ENCODE measurements at places on chromosomes 11 and 22.

DNA sequence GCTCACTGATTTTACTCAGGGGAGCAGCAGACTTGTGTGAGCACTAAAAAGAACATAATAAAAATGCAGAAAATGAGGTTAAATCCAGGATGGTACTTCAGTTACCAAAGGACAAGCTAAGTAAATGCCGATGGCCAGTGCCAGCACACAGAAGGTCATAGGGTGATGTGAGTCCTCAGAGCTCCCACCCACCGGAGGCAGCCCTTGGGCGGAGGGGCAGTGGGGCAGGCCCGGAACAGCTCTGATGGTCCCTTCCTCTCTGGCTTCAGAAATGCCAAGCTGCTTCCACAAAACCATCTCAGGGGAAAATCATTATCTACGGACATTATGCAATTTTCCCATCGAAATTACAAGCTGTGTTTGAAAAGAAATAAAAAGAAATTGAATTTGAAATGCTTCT, 124.5 kb downstream of the RRAS2 start:
- no peak for DNase-seq

- DNase-seq = peak; percentile 49
Measured at GRCh38 chr11:133163463-133164419, 368.6 kb downstream of the OPCML start.

DNA sequence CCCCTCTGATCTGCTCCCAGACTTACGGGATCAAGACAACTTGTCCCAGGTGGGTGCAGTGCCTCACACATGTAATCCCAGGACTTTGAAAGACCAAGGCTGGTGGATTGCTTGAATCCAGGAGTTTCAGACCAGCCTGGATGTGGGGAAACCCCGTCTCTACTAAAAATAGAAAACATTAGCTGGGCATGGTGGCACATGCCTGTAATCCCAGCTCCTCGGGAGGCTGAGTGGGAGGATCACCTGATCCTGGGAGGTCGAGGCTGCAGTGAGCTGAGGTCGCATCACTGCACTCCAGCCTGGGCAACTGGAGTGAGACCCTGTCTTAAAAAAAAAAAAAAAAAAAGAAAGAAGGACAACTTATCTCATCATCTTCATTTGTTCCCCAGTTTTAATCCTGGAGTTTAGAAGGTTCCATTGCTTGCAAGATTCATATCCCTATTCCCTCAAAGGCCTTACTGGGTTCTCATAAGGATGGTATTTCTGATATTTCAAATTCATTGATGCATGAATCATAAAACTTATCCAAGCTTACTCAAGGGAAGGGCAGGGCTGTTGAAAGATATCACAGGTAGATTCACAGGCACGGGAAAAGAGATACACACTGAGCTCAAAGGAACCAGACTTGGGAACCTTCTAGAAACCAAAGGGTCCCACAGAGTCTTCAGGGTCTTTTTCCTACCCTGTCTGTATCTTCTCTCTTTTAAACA, 14.6 kb downstream of the ENDOD1 start:
- DNase-seq = peak; percentile 36

DNA sequence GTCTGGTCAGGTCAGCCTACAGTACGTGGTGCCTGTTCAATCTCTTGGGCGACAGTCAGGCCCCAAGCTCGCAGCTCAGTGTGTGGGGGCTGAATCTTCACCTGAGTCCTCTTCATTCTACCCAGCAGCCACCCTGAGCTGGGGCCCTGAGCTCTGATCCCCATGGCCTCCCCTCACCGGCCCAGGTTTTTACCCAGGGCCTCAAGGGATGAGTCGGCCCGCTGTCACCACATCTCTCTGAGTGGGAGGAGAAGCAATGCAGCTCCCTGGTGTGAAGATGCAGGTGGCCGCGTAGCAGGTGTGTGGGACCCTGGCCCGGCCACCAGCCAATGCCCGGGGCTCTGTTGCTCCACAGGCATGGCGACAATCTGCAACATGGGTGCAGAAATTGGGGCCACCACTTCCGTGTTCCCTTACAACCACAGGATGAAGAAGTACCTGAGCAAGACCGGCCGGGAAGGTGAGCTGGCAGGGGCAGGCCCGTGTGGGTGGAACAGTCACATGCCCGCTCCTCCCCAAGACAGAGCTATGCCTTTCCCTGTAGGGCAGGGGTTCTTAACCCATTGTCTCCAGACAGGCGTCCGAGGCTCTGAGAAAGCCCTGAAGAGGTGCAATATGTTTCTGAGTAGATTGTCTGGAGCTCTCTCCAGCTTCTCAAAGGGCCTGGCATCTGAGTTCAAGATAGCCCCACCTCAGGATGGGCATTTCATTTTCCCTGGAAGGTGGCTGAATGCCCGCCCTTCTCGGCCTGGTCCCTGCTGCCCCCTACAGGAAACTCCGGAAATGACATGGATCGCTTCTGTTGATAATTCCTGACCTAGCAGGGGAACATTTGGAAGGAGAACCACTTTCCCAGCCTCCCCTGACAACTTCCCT, 26.9 kb downstream of the POLR3H start:
- DNase-seq = peak; percentile 33

DNA sequence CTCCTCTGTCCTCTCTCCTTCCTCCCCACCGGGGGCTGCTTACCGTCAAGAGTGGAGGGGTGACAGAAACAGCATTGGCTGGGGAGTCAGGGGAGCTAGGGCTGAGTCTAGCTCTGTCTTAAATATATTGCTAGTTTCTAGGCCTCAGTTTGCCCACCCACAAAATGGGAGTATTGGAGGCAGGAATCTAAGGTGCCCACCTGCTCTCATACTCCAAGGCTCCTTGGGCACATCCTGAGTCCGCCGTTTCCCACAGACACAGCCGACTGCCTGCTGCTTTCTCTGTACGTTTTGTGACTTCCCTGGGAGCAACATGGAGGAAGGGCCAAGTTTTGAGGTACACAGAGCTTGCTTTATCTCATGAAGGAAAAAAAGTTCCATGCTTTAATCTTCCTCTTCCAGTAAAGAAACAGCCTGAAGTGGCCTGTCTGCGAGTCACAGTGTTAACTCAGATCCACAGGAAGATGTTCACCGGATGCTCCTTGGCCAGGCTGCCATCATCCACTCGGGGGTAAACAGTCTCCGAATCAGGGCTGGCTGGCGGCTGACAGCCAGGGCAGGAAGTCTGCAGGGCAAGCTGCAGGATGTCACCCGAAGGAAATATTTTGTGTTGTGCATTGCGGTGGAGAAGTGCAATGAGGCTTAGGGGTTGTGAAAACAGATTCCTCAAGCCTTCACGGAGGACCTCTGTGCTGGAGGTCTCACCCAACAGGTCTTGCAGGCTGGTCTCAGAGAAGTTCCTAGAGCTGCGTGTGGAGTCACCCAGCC, 11.0 kb upstream of the CERK start:
- no peak for DNase-seq

- DNase-seq = no peak
Measured at GRCh38 chr11:26227883-26228502, 103.9 kb upstream of the ANO3 start.

DNA sequence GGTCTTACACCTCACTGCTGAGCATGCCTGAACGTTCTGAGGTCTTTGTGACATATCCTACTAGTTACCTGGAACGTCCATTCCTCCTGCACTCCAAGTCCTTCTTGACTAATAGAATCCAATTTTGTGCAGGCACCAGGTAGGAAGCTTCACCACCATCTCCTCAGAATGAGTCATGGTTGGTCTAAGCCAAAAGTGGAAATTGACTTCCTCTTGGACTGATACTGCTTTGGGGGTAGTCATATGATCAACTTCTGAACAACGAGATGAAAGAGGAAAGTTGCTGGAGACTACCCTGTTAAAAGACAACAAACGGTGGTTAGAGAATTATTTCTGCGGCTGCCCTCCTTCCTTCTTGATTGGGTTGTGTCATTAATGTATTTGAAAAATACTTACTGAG, 374.2 kb upstream of the LARGE1 start:
- no peak for DNase-seq

DNA sequence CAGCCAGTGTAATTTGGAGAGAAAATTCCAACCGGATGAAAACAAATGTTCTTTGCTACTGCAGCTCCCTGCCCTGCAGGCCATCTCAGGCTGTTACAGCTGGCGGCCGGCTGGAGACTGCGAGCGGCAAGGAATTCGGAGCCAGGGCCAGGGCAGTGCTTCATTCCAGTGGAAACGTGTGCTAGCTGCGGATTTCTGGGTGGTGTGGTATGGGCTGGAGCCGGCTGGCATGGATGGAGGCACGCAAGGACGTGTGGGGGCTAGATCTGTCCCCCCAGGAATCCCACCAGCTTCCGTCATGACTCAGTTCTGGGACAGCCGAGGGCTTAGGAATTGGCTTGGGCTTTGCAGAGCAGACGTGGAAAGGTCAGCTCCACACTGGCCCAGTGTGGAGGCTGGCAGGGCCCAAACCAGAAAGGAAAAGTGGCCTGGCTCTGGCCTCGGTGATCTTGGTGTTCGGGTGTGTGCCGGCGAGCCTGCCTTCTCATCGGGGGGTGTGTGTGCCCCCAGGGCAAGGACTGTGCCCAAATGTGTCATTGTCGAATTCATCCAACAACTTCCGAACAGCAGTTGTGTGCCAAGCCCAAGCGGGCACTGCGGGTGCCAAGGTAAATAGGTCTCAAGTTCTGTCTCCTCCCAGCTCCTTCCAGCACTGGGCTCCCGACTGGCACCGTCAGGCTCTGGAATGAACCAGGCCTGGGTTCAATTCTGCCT, 48.1 kb upstream of the SHISAL1 start:
- no peak for DNase-seq
